ENCODE measurements at places on chromosomes 7 and 10.

DNA sequence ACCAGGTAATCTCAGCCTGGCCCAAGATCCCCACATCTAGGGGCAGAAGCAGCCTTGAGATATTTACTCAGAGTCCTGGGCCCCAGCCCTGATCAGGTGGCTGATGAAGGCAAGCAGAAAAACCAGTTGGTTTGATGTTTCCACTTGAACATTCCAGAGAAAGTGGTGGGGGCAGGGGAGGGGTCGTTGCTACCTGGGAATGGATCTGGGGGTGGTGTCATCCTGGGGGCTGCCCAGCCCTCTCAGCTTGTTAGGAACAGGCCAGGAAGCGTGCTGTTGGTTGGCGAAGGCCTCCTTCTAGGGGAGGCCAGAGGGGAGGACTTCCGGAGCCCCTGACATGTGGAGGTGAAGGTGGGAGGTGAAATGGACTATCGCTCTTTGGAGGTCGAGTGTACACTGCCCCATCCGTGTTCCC lies 3.7 kb upstream of the ABHD11 start:
- no peak for DNase-seq

- no peak for DNase-seq
Observed at GRCh38 chr10:44576702-44577191, 191.8 kb upstream of the CXCL12 start.

GRCh38 chr10:43963379-43963778 lies 314.7 kb upstream of the ZNF32 start:
- no peak for DNase-seq

DNA sequence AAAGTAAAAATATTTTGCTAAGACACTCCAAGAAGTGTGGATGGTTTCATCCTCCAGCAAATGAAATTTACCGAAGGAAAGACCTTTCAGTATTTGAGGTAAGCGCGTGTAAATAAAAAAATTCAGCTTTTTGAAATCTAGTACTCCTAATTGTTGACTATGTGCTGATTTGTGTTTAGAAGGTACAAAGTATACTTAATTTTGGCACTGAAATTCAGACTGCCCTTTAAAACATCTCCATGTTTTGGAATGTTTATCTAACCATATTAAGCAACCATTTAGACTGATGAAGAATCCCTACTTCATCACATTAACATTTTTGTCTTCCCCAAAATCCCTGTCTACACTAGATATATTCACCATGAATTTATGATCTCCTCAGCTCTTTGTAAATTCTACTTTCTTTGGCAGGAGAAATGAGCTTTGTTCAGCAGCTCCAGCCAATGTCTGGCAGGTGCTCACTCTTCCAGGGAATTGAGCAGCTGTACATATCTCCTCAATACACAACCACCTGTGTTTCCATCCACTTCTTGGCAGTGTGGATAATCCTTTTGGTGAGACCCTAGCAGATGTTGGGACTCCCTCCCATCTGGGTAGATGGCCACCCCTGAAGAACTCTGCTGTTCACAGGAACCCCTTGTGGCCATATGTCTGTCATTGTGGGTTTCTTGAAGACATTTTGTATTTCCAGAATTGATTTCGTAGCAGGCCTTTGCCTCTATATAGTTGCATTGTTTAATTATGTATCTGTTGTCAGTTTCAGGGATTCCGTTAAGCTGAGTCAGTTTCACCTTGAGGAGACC lies 129.4 kb upstream of the SAMD8 start:
- no peak for DNase-seq

- DNase-seq, result no peak
Observed at GRCh38 chr10:2300231-2300630, 562.9 kb upstream of the ADARB2 start.

- no peak for DNase-seq
Observed at GRCh38 chr7:155356323-155357105, 58.8 kb downstream of the INSIG1 start.

- DNase-seq, result no peak
Observed at GRCh38 chr7:111893190-111893589, 313.0 kb downstream of the DOCK4 start.
